B cell (primary cell): ENCODE measurements at places on chromosomes 2 and 18. TPM values are rescaled to one million over a fixed set of nuclear protein-coding genes. Genes with fewer than 3 reads are reported as not detected.

The PTPRM gene
- polyA plus RNA-seq, result 0.32 and 0.89 TPM in 2 replicates

The SNORC gene
- polyA plus RNA-seq, result 0.91 and 1.5 TPM in 2 replicates

The PDCD1 gene
- 0.28 and 0.29 TPM in 2 replicates for polyA plus RNA-seq

The IL36RN gene
- polyA plus RNA-seq, result not detected in 2 replicates

DNA sequence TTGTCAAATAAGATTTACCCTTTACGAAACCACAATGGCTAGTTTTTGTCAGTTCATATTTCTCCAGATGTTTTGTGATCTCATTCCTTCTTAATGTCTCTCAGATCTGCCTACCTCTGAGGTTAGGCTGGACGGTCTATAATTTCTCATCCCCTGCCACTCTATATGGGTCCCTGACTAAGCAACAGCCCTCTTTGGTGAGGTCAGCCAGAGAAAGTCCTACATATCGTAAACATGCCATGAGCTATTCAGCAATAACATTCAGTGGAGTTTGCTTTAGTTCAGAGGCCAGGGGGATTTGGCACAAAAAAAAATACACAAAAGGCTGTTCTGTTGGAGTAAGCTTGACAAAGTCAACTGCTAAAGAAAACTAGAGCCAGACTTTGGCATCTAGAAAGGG is 192.1 kb upstream of the NCKAP5 start:
- no peak overlapping the region for H3K4me3 ChIP-seq
- H3K4me1 ChIP-seq, result no peaks in the 10 kb centered on the region
- H3K27me3 ChIP-seq, result no peaks in the 10 kb centered on the region
- H3K27ac ChIP-seq, result no peak overlapping the region
- no peaks in the 10 kb centered on the region for H3K36me3 ChIP-seq

DNA sequence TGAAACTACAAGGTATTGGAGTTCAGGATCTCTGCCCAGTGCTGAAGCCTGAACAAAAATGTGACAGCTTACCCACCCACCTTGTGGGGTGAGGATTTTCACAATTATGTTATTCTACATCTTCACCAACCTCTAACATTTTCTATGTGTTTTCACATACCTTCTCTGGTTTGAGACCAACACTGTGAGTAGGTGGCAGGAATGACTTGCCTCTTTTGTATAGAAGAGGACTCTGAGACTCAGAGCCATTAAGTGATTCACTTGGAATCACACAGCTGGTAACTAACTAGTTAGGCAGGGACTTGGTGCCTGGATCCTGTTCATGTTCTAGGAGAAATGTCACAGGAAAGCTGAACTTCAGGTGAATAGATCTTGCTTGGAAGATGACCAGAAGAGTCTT is 14.8 kb upstream of the SRBD1 start:
- DNase-seq, result no peak
- no peak overlapping the region for H3K4me3 ChIP-seq
- H3K27me3 ChIP-seq, result no peaks in the 10 kb centered on the region
- H3K4me1 ChIP-seq, result no peaks in the 10 kb centered on the region
- no peaks in the 10 kb centered on the region for H3K36me3 ChIP-seq

GRCh38 chr2:22850310-22850709 is 534.7 kb upstream of the KLHL29 start:
- H3K36me3 ChIP-seq, result no peaks in the 10 kb centered on the region
- H3K27me3 ChIP-seq, result no peaks in the 10 kb centered on the region
- H3K4me1 ChIP-seq, result no peaks in the 10 kb centered on the region
- no peak overlapping the region for H3K27ac ChIP-seq
- DNase-seq, result no peak

GRCh38 chr18:60247103-60247502 is 125.5 kb downstream of the MC4R start:
- peaks cover 5% of the 10 kb centered on the region for H3K27me3 ChIP-seq
- peak; percentile 4 for DNase-seq
- H3K4me3 ChIP-seq, result no peak overlapping the region
- no peak overlapping the region for H3K27ac ChIP-seq

GRCh38 chr2:146415291-146415690 is 1429.5 kb upstream of the ACVR2A start:
- H3K27ac ChIP-seq, result no peak overlapping the region
- H3K36me3 ChIP-seq, result no peaks in the 10 kb centered on the region
- no peaks in the 10 kb centered on the region for H3K4me1 ChIP-seq
- H3K4me3 ChIP-seq, result no peak overlapping the region
- H3K27me3 ChIP-seq, result no peaks in the 10 kb centered on the region
